Esophagus mucosa (tissue), 1 donor: ENCODE measurements at places on chromosomes 3 and 15.

- no peak for ATAC-seq
These were observed 226.9 kb downstream of the ZNF385D start for GRCh38 chr3:21524133-21524532.

DNA sequence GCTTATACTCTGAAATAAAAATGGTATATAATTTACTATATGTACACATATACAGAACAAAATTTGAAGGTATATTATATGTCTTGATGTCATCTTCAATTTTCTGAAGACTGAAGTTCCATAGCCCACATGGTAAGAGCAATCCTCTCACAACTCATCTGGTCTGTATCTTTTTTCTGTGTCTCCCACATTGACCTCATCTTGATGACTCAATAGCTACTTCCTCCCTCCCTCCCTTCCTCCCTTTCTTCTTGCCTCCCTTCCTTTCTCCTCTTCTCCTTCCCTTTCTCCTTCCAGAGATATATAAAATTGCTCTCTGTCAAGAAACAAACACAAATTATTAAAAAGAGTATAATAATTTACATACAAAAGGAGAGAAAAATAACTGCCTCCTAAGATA, 268.5 kb downstream of the SQOR start:
- ATAC-seq = no peak

DNA sequence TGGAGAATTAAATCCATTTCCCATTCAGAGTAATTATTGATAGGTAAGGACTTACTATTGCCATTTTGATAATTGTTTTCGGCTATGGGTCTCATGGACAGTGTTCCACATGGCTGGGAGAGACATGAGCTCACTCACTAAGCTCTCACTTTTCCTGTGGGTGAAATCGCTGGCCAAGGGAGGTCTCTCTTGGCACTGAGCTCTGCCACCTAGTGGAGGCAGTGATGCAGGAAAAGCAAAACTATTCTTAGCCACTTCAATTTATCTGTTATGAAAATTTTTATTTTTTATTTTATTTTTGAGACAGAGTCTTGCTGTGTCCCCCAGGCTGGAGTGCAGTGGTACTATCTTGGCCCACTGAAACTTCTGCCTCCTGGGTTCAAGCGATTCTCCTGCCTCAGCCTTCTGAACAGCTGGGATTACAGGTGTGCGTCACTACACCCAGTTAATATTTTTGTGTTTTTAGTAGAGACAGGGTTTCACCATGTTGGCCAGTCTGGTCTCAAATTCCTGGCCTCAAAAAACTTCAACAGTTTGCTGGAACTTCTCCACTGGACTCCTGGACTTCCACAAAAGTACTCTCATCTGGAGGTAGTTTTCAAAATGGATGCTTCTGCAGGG, 4.7 kb upstream of the RNF13 start:
- ATAC-seq = no peak

DNA sequence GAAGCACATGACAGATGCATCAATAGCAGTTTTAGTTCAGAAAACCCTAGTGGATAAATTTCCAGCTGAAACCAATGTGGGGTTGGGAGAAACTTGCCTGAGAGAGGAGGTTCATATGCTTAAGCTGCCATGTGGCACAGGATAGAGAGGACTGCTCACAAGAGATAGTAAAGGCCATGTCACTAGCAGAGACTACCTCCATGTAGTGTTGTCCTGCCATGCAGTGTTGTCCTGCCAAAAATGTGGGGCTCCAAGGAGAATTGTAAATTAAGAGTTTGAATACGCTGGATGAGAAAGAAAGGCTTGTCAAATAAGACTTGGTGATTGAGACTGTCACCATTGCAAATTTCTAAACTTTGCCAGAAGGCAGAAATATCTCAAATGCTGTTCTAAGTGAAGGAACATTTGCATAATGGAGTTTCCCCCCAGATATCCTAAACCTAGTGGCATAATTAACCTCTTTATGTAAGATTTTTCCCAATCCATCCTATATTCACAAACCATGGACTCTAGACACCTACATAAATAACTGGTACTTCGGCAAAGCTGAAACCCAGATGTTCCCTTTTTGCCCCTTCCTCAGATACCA, 938.3 kb upstream of the ALCAM start:
- ATAC-seq = no peak

- no peak for ATAC-seq
These were observed 23.6 kb downstream of the STOML1 start for GRCh38 chr15:73968461-73968860.

- no peak for ATAC-seq
These were observed 7.2 kb upstream of the STAC start for GRCh38 chr3:36373084-36373483.

DNA sequence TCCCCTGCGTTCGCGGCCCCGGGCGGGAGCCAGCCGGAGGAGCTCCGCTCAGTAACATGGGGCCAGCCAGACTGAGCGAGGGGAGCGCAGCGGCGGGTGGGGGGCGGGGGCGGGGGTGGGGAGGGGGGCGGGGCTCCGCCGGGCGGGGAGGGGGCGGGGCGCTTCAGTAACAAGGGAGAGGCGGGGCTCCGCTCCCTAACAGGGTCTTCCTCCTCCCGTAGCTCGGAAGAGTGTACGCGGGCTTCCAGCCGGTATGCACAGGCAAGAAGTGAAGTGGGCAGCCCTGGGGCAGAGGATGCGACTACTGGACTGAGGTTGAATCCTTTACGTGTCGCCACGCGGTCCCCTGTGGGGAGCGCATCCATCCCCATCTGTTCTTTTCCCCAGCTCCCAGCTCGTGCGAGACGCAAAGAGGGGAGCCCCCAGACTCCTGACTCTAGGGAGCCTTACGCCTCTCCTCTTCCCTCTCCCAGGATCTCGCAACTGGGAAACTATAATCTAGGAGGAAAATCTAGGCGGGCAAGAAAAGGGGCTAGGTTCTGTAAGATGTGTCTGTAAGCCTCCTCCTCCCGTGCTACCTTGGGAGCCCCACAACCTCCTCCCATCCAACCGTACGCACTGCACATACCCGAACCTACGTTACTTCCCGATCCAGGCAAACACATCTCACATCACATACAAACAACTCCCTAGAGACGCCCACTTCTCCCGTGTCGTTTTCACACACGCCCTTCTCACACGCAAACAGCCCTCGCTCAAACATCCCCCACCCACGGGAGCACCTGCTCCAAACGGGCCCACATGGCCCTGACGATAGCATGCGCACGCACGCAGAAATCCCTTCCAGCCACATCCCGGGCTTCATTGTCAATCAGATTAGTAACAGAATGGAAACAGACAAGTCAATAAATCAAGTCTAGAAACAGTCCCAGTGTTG, at the start of gene SHF:
Gene SHF, minus strand, starts transcription at position 73 of the 937 bp plus-strand sequence. Its CDS starts 15 bp downstream, at position 58.
- peak; percentile 30 for ATAC-seq

DNA sequence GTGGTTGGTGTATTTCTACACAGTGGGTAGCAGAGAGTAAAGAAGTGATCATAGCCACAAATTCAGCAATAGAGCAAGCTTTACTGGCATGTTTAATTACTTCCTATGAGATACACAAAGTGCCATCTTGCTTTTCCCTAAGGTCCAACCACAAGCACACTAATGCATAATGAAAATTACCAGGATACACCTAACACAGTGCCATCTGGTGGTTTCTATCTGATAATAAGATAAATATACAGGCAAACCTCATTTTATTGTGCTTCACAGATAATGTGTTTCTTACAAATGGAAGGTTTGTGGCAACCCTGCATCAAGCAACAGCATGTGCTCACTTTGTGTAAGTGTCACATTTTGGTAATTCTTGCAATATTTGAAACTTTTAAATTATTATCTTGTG, 223.0 kb downstream of the NSUN3 start:
- no peak for ATAC-seq

- ATAC-seq = no peak
These were observed 214.6 kb upstream of the UBE2E2 start for GRCh38 chr3:22988566-22988965.

DNA sequence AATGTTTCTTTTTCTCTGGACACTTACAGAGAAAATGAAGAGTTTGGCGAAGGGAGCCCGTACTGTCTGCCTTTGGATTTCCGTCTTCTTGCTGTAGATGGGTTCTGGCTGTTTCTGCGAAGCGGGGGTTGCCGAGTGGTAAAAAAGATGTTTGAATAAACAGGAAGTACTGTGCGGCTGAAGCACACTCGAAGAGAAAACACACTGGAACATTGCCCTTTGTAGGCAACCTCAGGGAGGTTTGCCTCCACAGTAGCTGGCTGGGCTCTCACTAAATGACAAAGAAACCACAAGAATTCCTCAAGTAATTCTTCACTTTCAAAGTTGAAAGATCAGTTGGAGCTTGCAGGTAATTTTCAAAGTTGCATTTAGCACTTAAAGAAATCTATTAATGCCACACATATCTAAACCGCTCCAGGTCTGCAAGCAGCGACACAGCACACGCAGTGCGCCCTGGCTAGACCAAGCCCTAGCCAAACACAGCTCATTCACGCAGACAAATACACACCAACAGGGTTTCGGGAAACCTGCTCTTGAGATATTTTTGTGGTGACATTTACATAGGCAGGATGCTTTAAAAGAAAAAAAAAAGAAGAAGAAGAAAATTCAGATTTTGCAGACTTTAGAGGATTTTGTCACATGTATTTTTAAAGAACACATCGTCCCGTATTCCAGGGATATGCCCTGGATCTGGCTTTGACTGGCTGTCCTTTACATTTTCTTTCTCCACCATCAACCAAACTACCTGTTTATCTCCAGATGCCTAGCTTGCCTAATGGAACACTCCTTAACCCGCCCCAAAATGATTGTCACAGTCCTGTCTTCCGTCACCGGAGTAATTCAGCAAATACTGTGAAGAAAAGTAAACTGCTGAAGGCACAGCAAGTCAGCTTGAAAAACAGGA, 452.8 kb downstream of the FOXP1 start:
- peak; percentile 71 for ATAC-seq

GRCh38 chr3:54743755-54744154, 184.1 kb downstream of the LRTM1 start:
- ATAC-seq = no peak

DNA sequence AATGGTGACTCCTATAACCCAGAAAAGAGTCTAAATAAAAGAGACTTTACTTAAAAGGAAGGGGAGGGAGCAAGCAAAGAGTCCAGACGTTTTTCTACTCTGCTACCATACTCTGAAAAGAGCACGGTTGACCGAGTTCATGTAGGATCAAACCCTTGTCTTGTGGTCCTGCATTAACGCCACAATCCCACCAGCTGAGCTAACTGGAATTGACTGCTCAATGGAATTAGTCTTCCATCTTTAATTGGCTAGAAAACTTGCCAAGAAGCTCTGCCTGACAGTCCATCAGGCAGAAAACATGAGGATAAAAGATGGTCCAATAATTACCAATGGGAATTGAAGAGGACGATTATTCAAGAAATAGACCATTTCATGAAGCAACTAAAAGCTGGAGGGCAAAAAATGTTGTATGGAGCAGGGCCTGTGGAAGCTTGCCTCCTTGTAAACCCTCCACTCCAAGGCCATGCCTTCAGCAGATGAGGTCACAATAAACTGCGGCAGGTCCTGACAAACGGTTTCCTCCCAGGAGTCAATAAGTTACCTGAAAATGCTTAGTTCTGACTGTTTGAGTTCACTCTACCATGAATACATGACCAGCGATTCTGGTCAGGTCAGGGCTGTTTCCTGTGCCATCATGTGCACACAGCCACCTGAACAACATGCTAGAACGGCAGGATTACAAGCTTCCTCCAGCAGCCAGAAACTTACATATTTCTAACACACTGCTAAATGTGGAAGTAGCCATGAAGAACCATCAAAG, 35.6 kb upstream of the ARHGEF3 start:
- peak; percentile 94 for ATAC-seq

DNA sequence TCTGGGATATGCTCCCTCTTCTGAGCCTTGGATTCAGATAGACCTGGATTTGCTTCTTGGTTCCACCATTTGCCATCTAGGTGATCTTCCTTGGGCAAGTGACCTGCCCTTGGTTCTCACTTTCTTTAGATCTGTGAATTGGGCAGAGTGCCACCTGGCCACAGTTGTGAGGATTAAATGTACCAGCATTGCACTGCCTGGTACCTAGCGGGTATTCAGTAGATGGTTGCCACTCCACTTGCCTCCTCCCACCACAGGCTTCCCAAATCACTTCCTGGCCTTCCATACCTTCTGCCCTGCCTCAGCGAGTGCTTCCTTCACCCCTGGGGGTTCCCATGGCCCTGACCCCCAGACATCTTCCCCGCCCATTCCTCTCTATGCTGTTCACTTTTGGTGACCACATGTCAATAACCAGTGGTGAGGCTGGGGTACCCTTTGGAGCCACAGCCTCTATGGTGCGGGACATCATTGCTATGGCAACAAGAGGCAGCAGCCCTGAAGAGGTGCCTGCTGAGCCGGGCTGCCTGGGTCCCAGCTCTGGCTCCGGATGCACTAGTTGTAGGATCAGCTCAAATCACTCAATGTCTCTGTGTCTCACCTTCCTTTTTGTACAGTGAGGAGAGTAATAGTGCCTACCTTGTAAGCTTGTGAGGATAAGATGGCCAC, 40.5 kb downstream of the CMTM7 start:
- no peak for ATAC-seq

GRCh38 chr15:48828906-48829305, 18.0 kb upstream of the CEP152 start:
- ATAC-seq = no peak

- no peak for ATAC-seq
These were observed 17.6 kb downstream of the GPR87 start for GRCh38 chr3:151299006-151299405.

DNA sequence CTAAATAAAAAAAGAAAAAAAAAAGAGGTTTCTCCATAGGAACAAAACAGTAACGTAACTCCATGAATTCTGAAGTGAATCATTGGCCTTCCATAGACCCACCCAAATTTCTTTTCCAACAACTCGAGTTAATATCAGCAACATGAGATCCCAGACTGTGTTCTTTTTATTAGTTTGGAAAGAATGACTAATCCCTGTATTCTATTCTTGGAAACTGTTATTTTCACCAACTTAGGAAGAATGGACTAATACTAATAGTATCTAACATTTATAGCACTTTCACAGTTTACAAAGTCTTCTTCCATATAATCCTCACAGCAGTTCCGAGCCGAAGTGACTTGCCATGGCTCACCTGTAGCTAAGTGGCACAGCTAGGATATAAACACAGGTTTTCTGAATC, 72.7 kb upstream of the SLC4A7 start:
- no peak for ATAC-seq

- no peak for ATAC-seq
These were observed 335.6 kb downstream of the NLGN1 start for GRCh38 chr3:173733029-173733652.

DNA sequence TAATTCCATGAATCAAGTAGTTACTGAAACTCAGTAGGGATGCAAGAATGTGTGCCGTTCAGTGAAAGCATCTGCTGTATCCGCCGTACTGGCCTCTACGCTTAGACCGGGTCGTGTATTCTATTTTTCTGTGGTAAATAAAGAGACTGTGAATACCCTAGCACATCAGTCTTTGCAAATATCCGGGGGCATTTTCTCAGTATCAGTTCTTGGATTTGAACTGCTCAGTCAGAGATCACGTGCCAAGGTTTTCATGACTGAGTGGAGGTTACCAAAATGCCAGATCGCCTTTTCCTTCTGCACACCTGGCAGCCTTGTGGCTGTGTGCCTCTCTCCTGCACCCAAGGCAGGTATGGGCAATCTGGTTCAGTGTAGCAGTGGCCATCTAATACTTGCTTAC, 377.0 kb downstream of the OCA2 start:
- no peak for ATAC-seq
